ENCODE measurements at places on chromosomes 7 and 10.

DNA sequence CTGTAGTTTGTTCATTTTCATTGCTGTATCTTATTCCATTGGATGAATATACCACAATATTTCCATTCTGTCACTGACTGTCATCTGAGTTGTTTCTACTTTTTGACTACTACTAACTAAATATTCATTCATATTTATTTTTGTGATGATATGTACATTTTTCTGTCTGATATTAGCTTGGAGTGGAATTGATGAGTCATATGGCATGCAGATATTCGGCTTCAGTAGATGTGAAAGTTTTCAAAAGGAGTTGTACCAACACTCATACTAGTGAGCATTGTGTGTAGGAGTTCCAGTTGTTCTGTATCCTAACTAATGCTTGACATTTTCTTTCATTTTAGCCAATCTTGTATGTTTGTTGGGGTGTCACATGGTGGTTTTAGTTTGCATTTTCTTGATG, 7.7 kb downstream of the RUNDC3B start:
- DNase-seq, result no peak

- no peak for DNase-seq
Observed at GRCh38 chr7:90298145-90299038, 22.7 kb downstream of the FAM237B start.

DNA sequence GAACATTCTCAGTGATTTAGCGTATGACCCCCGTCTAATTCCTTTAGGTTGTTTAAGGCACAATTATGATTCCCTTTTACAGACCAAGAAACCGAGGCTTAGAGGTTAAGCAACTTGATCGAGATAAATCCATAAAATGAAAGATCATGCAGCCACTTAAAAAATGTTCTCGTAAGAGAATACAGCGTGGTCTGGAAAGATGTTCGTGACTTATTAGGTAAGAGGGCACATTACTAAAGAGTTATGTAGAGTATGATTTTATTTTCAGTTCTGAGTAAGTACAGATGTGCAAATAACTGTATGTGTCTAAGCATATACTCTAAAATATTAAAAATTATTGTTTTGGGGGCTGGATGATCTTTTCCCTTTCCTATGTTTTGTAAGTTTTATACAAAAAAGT, 575.1 kb downstream of the PARD3 start:
- no peak for DNase-seq

DNA sequence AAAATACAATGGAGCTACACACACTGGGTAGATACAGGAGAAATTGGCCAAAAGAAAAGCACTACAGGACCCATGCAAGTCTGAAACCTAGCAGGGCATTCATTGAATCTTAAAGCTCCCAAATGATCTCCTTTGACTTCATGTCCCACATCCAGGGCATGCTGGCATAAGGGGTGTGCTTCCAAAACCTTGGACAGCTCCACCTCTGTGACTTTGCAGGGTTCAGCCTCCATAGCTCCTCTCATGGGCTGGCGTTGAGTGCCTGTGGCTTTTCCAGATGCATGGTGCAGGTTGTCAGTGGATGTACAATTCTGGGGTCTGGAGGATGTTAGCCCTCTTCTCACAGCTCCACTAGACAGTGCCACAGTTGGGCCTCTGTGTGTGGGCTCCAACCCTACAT, 626.3 kb upstream of the POT1 start:
- DNase-seq, result no peak

DNA sequence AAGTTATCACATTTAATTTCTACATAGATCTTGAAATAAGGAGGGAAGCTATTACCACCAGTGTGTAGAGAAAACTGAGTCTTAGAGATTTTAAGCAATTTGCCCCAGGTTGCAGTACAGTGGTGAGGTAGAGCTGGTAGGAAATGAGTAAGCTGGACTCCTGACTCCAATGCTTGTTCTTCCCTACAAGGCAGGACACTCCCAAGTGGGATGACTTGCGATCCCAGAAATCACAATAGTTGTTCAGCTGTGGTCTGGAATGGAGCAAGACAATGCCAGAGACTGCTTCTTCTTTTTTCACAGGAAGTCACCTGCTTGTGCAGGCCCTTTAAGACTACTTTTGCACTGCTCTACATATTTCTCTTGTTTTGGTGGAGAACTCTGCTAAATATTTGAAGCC, 327.2 kb upstream of the BMPER start:
- no peak for DNase-seq

- no peak for DNase-seq
Observed at GRCh38 chr10:117168729-117169128, 28.6 kb upstream of the KCNK18 start.

GRCh38 chr7:102832674-102833073, 80.1 kb upstream of the LRRC17 start:
- no peak for DNase-seq

GRCh38 chr7:18900803-18901202, 216.6 kb downstream of the TWIST1 start:
- DNase-seq, result no peak

DNA sequence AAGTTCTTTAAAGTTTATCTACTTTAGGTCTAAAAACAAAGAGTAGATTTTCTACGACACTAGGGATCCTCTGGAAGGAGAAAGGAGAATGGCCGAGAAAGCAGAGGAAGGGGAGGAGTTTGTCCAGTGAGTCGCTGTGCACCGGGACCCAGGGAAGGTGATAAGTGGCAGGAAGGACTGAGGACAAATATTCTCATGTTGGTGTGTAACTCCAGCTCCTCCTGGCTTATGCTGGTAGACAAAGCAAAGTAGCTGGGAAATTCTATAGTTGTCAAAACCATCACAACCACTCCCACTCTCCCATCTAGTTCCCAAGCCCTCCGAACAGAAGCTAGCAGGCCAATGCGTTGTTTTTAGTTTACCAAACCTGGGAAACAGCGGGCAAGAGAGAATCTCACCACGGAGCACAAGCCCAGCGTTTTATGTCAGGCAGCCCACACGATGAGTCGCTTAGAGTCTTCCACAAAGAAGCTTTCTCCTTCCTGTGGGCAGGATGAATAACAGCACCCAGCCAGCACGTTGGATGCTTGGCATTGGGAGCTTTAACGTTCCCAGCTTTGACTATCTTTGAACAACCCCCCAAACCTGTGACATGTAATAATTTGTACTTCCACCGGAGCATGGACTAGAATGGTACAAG, 32.9 kb upstream of the JCAD start:
- no peak for DNase-seq

- DNase-seq, result no peak
Observed at GRCh38 chr7:66352071-66352470, 146.9 kb downstream of the TPST1 start.

DNA sequence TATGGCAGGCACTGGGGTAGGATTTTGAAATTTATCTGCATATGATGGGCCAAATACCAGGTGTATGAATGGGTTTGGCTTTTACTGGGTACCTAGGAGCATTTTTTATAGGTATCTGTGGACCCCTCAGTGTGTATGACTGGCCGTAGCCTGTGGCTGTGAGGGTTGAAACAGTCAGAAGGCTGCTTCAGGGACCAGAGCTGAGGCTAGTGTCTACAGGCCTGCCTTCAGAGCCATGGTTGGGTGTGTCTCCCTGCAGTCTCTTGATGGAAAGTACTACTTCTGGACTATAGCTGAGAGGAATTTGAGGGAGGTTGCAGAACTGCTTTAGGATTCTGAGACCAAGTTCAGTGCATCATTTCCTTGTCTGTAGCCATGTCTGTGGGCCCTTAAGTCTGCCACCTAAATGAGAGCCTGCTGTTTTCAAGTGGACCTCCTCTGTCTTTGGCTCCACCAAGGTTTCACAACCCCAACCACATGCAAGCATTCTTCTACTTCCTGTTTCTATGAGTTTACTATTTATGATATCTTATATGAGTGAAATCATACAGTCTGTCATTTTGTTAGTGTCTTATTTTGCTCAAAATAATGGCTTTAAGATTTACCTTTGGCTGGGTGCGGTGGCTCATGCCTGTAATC, 19.9 kb upstream of the ZNF138 start:
- no peak for DNase-seq

GRCh38 chr7:52753855-52754254, 281.6 kb upstream of the POM121L12 start:
- DNase-seq, result no peak

- no peak for DNase-seq
Observed at GRCh38 chr10:15472431-15473395, 101.6 kb upstream of the FAM171A1 start.

- no peak for DNase-seq
Observed at GRCh38 chr7:77406421-77406820, 9.7 kb downstream of the GSAP start.

- DNase-seq, result peak; percentile 4
Observed at GRCh38 chr7:159126311-159127260, 18.1 kb downstream of the VIPR2 start.

- DNase-seq, result no peak
Observed at GRCh38 chr10:79491143-79491835, 21.0 kb upstream of the EIF5AL1 start.

DNA sequence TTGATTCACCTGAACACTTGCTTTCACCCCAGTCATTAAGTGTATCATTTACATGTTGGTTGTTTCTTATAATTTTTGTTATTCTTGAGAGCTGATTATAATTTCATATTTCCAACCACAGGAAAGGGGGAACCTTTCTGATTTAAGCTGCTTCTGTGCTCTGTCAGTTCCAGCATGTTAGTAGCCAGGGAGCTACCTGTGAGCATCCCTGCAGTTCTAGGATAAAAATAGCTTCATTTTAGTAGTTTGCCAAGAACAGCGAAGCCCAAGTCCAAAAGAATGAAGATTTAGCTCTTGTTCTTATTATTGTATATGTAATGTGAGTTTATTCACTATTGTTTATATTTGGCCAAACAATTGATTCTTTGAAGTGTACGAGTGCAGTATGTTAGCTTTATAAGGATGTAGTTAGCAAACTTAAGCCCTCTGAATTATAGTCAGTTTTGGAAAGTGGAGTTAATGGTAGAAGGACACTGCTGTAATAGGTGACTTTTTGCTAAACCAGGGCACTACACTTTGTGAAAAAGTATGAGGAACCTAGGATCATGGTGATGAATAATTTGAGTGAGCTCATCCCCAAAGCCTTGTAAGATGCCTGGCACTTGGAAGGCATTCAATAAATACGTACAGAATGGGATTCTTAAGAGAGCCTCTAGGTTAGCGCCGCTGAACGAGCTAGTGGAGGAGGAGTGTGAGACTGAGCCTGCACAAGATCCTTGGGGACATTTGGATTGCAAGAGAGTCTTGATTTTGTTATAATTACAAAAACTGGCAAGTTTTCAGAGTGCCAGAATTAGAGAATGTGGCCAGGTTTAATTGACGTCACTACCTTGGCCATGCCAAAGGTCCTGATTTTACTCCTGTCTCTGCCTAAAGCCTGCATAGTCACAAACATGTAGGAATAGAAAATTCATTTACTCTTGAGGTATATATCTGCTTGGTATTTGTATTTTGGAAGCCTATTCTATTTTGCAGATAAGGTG, 29.8 kb downstream of the DNAH11 start:
- no peak for DNase-seq

DNA sequence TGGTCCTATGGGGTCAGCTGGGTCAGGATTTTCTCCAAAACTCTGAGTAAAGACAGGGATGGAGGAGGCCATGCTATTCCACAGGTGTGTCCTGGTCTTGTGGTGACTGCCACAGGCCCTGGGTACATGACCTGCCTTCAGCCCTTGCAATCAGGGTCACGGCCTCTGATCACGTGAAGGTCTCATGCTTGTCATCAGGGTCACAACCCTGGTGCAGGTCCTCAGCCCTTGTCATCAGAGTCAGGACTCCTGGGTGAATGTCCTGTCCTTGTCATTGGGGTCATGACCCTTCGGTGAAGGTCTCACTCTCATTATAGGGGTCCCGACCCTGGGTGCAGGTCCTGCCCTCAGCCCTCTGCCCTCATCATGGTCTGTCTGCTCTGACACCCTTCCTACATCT, 21.9 kb upstream of the TBRG4 start:
- no peak for DNase-seq
